ENCODE measurements at places on chromosomes 16 and 17.

- DNase-seq, result no peak
Measured at GRCh38 chr16:2528161-2529060, 2.8 kb downstream of the CEMP1 start.

- DNase-seq, result no peak
Measured at GRCh38 chr17:8160224-8160577, 2.5 kb downstream of the VAMP2 start.

DNA sequence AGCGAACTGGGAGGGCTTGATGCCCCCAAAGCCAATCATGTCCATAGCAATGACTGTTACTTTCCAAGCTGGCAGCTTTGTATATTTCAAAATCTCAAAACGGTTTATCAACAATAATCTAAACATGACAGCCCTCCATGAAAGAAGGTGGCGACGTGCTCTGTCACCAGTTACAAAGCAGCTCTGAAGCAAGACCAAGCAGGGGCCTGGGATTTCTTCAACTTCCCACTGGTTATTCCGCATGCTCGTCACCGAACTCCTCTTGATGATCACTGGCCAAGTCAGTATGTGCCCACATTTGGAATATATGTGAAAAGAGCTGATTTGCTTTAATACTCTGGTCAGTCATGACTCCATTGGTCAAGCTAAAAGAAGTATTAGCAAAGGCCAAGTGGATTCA lies 175.6 kb downstream of the VPS53 start:
- DNase-seq, result no peak

- no peak for DNase-seq
Measured at GRCh38 chr17:41382394-41382793, 288 bp upstream of the KRT34 start.

- no peak for DNase-seq
Measured at GRCh38 chr17:9308069-9308468, 267.6 kb downstream of the STX8 start.

- no peak for DNase-seq
Measured at GRCh38 chr17:82917699-82918345, 78.0 kb upstream of the ZNF750 start.

GRCh38 chr17:81095383-81095762 lies 60.4 kb downstream of the BAIAP2 start:
- DNase-seq, result no peak

GRCh38 chr17:44102849-44103622 lies 20.4 kb downstream of the HDAC5 start:
- no peak for DNase-seq

DNA sequence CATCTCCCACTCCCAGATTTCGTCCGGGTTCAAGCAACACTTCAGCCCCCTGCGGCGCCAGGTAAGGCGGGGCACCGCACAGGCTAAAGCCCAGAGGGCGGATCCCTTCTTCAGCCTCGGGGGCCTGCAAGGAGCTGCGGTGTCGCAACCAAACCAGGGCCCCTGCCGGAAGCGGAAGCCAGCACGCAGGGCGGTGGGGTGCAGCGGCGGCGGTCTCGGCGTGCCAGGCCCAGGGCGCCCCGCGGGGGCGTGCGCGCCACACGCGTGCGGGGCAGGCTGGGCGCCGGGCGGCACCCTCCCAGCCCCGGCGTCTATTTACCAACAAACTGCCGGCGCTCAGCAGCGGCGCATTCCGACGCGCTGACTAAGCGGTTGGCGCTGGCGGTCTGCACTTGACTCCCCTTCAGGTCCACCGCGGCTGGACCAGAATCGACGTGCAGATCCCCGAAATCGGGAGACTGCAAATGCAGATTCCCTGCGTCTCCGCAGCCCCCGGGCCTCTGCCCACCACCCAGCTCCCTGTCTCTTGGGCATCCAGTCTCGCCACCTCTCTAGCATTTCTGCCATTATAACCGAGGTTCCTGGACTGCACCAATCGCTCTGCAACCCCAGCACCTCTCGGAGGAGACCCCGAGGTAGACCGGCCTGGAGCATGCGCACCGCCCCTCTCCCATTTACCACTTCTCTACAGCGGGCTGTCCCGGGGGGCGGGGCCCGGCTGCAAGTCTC lies 421 bp upstream of the DLX4 start:
- no peak for DNase-seq

Measured in cortex of kidney (tissue), 1 donor.